Head of caudate nucleus (tissue), 42 donors: ENCODE measurements at places on chromosomes 11 and 22.

GRCh38 chr11:12749442-12749841, 75.2 kb downstream of the TEAD1 start:
- no peak for DNase-seq

- no peak for DNase-seq
Observed at GRCh38 chr22:24474221-24474620, 20.9 kb upstream of the UPB1 start.

DNA sequence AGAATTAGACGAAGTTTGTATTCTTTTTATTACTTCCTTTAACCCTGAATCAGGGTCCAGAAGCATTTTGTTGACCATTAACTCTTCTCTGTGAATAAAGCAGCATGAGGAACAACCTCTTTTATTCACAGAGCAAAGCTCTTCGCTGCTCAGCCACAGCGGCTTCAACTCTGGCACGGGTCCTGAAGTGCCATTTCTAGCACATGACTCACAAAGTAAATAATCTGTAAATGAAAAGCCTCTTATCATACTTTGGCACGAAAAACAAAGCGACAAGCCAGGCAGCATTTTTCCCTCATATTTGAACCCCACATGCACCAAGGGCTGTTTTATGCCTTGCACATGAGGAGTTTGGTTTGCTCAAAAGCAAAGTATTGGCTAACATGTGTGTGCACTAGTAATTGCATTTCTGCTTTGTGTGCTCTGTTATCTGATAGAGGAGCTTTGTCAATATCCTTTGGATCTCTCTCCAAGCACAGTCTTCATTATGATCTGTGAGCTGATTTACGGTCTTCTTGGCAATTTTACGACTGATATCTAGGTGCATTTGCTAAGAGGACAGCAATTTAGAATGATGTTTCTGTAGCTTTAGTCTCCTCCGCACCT, 33.0 kb upstream of the APOBEC3A start:
- DNase-seq, result no peak

GRCh38 chr11:75236062-75236461, 4.5 kb upstream of the TPBGL start:
- no peak for DNase-seq

DNA sequence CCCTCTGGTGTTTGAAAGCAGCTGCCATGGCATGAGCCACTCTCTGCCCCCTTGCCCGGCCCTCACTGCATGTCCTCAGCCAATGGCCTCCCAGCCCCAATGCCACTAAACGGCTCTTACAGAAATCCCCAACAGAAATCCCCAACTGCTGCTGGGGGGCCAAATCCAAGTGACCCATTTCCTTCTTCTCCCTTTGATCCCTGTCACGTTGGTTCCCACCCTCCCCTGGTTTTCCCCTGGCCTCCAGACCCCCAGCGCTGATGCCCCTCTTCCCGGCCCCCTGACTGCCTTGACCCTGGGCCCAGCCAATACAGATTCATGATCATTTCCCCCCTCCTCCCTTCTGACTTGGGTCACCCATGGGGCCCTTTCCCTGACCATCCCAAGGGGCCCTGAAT, 30.9 kb downstream of the IGLL1 start:
- DNase-seq, result no peak

DNA sequence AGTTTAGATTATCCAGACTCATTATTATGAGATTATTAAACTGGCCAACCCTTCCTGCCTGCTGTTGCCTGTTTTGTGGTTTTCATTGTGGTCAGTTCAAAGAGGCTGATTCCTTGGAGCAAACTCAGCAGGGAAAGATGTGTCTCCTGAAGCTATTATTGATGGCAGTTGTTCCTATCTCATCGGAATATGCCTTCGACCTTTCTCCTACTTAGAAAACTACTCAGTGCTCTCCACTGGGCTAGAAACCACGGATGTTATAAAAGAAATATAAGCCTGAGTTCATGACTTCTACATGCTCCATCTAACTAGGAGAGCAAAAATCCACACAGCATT, 80.2 kb upstream of the NAV2 start:
- DNase-seq, result no peak

DNA sequence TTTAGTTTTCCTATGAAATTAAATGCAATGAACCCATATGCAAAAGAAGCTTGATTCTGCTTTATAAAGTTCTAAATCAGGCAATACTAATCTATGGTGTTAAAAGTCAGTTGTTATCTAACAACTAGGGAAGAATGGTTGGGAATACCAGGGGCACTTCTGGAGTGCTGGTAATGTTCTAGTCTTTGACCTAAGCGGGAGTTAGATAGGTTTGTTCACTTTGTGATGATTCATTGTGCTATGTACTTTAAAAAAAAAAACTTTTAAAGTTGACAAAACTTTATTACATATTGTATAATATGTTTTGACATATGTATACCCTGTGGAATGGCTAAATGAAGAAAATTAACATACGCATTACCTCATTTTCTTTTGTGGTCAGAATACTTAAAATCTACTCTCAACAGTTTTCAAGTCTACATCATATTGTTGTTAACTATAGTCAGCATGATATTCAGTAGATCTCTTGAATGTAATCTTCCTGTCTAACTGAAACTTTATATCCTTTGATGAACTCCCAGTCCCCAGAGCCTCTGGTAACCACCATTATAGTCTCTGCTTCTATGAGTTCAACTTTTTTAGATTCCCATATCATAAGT, 39.2 kb downstream of the BIRC2 start:
- DNase-seq, result no peak

- no peak for DNase-seq
Observed at GRCh38 chr22:27318516-27318915, 483.0 kb downstream of the MN1 start.

DNA sequence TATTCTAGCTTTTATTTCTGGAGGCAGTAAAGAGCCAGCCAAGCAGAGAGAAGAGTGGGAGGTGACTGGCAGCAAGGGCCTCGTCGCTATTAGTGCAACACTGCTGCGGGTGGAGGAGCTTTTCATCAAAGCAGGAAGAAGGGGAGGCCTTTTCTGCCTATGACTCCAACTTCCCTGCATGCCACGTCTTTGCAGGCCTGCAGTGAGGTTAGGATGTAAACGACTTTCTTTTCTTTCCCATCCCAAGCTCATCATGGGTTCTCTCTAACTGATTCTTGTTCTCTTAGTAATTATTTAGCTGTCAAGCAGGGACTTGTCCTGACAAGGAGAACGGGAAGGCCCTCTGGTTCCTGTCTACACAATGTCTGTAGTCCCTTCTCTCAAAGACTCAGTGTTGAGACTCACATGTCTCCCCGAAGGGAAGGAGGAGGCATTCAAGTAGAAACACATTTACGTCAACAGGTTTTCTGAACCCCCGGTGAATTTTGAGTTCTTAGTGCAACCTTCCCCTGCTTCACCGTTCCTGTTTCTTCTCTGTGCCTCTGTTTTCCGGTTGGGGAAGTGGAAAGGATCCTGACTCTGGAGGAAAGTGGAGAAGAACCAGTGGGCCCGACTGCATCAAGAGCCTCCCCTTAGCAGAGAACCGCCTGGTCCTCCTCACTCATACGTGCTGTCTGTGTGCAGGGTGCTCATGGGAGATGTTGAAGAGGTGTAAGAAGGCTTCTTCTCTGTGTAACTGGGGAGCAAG, 56.9 kb downstream of the PACS1 start:
- DNase-seq, result peak; percentile 88

DNA sequence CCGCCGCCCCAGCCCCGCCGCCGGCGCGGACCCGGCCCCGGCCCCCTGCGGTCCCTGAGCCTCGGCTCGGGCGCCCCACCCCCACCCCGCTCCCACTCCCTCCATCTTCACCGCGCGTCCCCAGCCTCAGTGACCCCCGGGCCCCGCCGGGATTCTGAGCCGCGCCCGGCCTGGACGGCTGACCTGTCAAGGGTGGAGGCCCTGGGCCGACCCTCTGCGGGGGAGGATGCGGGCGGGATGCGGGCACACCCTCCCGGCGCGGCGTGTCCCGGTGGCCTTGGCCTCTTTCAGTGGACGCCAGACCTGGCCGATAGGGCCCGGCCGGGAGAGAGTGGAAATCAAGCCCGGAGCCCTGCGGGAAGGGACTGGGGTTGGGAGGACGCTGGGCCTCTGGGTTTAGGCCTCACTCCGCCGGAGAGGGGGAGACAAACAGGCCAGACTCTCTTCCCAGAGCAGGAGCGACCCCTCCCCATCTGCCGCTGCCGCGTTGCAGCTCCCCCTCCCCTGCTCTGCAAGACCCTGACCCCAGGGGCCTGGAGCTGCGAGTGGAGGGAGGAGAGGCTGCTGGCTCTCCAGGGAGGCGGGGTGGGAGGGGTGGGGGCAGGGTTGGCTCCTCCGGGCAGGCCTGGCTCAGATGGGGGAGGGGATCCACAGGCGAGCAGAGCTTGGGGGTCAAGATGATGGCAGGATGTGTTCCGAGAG, 525 bp downstream of the MAPK8IP2 start:
- no peak for DNase-seq

DNA sequence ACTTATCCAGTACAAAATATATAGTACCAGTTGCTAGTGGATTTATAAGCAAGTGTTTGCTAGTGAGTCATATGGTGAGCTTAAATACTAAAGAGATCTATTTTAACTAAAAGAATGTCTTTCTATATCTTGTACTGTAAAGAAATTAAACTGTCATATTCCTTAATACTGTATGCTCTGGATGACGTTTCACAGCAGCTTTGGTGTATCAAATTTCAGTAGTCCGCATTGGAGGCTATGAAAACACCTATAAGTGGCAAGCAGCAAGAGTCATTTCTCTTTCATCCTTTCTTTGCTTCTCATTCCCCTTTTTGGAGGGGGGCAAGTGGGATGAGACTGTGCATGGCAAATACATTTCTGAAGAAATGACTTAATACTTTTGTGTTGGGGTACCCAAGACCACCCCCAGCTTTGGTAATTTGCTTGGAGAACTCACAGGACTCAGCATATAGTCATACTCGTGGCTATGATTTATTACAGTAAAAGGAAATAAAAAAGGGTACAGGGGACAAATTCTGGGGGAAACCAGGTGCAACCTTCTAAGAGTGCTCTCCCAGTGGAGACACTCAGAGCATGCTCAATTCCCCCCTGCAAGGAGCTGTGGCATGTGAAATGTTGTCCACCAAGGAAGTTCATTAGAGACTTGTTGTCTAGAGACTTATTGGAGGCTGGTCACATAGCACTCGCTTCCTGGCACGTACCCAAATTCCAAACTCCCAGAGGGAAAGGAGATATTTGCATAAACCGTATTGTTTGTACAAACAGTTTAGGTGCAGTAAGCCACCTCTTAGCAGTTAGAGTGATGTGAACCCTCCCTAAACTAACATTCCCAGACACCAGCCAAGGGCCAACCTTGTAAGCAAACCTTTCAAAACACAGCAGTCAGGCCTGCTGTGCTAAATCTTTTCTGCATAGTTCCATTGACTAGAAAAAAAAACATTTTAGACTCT, 210.8 kb downstream of the PGR start:
- DNase-seq, result no peak

DNA sequence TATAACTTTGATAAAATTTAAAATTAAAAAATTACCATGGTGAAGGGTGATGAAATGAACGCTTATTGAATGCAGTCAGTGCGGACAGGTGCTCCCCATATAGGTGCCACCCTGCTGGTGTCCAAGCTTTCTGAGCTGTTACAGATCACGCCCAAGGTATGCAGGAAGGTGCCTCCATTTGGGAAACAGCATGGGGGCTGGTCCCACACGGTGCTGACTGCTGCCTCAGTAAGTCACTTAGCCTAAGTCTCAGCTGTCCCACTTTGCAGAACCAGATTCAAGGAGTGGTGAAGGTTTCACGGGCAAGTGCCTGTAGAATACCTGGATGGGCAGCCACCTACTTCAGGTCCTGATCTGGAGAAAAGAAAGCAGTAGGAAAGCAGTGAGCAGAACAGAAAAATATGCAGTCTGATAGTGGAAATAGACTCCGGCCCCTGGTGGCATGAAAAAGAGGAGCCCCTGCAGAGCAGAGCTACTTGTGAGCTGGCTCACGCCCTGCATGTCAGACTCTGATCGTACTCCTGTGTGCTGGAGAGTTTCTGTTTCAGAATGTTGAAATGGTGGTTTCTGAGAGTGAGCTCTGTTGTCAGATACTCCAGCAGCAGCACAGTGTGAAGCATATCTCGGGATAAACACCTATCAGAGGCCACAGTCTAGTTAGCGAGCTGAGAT, 33.2 kb downstream of the ADORA2A start:
- no peak for DNase-seq

DNA sequence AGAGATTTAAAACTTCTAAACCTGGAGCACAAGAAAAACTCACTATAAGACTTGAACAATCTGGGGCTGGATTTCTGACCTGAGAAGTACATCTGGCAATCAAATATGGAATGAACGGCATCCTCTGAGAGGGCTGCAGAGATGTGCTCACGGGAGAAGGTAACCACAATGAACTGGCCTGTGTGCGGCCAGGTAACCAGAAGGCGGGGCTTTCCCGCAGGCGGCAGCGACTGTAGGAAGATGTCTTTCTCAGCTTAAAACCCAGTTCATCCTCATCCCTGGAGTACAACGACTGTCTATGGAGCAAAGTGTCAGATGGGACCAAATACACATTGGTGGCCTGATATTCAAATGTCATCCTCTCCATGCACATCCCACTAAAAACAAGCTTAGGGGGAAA, 24.5 kb downstream of the MICAL3 start:
- no peak for DNase-seq

GRCh38 chr11:28412029-28412428, 303.8 kb downstream of the METTL15 start:
- no peak for DNase-seq

DNA sequence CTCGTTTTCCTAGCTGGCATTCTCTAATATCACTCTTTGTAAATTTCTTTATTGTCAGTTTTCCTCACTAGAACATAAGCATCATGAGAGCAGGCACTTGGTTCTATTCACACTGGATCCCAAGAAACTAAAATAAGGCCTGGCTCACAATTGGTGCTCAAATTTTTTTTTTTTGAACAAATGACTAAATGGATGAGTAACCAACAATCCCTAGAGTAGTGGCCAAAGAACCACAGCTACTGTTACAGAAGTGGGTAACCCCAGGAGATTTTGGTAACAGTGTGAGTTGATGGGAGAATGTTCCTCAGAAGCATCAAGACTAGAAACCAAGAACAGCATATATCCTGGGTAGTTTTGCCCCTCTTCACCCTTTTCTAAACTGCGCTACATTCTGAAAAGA, 572.6 kb downstream of the INSC start:
- no peak for DNase-seq

DNA sequence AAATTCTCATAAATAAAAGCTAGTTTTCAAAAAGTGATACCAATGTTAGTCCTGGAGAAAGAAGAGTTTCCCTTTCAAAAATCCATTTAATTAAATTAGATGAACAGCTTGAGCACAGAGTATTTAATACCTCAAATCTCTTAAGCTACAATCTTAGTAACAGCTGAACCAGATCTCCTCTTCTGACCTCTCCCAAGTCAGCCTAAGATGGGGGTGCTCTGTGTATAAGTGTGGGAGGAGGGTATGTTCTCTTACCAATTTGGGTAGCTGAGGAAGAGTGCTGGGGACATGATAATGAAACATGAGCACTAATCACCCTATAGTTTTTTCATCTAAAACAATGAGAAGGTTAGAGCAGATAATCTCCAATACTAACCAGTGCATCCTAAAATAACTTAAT, 9.6 kb downstream of the TPH1 start:
- no peak for DNase-seq

GRCh38 chr11:132632641-132633124, 899.6 kb downstream of the OPCML start:
- DNase-seq, result no peak

GRCh38 chr11:16924462-16924825, 89.8 kb downstream of the PLEKHA7 start:
- no peak for DNase-seq
